ENCODE measurements at places on chromosomes 7 and 10.

DNA sequence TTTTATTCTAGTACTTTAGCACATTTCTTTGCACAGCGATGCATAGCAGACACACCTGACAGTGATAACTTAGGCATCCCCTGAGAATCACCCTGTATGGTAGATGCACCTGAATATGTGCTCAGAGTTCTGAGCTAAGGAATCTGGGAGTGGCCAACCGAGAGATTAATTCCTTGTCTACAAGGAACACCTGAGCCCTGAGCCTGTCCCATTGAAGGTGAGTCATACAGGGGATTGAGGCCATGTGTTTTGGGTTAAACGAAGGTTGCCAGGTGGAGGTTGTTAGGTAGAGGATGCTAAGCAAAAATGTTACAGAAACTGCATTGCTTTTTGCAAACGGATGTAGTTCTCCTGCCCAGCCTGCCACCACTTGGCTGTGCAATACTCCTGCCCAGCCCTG, 128.9 kb downstream of the AMPH start:
- no peak for DNase-seq

DNA sequence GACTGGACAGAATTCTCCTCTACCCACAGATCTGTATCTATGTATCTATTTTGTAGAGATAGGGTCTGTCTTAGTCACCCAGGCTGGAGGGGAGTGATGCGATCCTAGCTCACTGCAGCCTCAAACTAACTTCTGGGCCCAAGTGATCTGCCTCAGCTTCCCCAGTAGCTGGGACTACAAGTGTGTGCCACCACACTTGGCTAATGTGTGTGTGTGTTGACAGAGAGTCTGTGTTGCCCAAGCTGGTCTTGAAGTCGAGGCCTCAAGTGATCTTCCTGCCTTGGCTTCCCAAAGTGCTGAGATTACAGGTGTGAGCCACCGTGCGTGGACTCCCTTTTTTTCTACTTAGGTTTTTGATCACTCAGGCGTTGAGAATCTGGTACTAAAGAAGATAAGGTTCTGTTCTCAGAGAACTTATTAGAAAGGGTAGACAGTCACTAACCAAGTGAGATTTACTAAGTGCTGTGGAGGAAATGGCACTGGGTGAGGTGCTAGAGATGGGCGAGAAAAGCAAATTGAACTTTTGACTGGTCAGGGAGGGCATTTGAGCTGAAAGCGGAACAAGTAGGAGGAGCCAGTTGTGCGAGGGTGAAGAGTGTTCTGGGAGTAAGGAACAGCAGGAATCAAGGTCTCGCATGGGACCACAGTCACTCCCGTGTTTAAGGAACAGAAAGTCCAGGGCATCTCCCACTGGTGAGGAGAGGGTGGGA, 18.0 kb downstream of the NDUFB2 start:
- DNase-seq, result no peak

- no peak for DNase-seq
These were observed 102.0 kb downstream of the GLCCI1 start for GRCh38 chr7:8070451-8071180.

GRCh38 chr7:116464375-116464774, 35.2 kb upstream of the CAV2 start:
- no peak for DNase-seq

GRCh38 chr10:97307441-97307840, 11.6 kb upstream of the FRAT1 start:
- no peak for DNase-seq

DNA sequence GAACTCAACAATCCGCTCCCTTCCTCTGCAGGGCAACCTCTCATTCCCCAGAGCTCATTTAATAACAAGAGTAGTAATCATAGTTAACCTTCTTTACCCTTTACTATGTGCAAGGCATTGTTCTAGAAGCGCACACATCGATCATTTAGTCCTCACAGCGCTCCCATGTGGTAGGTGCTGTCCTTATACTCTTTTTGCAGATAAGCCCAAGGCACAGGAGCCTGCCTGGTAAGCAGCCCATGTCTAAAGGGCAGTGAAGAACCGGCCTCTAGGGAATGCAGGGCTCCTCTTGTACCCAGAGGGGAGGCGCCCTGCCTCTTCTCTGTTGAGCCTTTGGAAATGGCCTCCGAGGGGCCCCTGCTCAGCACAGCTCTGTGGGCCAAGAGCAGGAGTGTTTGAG, 14.3 kb downstream of the CHST3 start:
- no peak for DNase-seq
